NCI-H526 (cell line): ENCODE measurements at places on chromosomes 3 and 15.

GRCh38 chr15:31487811-31488436, 161.3 kb downstream of the KLF13 start:
- no peak for DNase-seq

DNA sequence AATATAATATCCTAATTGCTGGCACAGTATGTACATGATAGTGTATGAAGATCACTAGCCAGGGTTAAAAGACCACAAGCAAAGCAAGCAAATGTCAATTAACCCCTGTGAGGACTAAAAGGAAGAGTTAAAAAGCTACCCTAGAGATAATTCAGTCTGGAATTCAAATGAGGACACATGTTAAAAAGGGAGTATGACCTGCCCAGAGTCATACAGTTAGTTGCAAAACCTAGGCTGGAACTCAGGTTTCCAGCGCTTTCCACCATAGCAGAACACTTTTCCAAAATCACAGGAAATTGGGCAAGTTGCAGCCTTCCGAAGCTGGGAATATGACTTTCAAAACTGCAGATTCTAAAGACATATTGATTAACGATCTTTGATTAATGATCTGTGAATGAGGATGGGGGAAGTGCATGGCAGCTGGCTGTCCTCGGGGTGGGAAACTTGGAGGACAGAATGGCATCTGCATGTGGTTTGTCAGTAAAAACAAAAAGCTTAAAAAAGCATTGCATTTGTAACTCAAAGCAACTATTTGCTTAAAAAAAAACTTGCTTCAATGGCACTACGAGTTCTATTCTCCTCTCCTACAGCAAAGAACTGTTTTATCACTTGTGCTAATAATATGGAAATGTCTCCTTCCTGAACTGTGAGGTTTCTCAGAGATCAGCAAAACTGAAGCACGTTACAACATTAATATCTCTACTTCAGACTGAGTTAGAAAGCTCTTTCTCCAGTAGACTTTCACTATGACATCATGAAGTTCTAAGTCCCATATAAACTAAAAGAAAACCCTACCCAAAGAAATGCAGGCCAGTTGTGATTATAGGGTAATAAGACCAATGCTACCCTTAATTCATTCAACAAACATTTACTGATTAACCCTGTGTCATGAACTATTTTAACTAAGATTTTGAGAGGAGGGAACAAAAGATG, 46.2 kb downstream of the IGSF11 start:
- no peak for DNase-seq

DNA sequence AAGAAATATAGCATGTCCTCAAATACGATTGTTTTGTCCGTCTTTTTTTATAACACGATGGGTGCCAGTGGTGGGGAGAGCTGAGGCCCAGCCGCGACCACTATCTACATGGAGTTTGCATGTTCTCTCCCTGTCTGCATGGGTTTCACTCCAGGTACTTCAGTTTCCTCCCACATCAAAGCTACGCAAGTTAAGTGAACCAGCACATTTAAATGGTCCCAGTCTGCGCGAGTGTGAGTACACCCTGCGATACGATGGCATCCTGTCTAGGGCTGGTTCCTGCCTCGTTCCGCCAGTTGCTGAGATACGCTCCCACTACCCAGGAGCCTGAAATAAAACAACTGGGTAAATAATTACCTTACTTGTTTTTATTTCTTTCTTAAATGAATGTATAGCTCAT, 40.6 kb downstream of the ATP13A3 start:
- no peak for DNase-seq

DNA sequence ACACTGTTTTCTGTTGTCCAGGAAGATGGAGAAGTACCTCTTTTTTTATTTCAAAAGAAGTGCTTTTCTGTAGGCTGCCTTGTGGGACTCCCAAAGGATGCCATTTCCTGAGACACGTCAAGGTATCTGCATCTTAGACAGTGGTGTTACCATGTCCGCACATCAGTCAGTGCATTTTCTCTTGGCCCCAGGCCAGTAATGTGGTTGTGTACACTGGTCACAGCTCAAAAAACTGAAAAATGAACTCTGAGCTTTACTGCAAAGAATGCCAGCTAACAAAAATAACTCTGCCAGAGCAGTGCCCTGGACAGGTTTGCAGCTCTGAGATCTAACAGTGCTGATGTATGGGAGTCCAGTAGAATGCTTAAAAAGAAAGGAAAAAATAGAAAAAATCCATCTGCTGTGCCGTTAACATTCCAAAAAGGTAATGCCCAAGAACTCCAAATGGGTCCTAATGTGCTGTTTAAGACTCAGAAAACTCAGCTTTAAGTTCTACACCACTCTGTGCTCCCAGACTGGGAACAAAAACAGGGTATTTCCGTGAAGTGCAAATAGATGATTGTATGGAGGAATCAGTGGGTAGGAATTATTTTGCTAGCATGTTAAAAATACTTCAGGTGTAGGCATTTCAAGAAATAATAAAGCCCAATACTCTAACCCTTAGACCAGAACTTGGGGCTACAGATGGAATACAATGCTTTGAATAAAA, 315.9 kb downstream of the FEZF2 start:
- no peak for DNase-seq
